ENCODE measurements at places on chromosomes 12 and 14.

GRCh38 chr14:95307402-95308041, 12.2 kb downstream of the CLMN start:
- DNase-seq, result no peak

DNA sequence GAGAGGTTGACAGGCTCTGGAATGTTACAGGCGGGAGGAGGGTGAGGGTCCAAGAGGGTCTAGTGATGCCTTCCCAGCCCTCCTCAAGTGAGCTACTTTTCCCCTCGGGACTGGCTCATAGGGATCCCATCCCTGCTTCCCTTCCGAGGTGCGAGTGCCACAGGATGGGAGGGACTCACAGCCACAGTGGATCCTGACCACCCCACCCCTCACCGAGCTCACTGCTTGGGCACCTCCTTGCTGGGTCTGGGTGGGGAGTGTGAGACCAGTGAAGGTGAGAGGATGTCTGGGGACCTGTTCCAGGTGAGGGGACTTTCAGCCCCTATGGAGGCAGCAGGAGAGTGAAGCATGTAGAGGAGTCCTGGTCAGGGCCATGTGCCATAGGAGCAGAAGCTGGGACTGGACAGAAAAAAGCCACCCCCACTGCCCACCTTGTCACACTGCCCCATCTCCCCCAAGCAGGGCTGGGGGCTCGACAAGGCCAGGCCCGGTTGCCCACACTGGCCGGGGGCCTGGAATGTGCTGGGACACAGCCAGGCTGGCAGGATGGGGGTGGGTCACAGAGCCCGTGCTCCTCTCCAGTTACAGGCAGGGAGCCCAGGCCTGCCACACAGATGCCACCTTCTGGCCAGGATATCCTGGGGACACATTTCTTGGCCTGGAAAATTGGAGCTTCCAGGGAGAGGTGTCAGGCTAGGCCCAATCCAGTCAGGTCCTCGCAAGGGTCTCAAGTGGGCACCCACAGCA, 1.7 kb upstream of the TNS2 start:
- no peak for DNase-seq

DNA sequence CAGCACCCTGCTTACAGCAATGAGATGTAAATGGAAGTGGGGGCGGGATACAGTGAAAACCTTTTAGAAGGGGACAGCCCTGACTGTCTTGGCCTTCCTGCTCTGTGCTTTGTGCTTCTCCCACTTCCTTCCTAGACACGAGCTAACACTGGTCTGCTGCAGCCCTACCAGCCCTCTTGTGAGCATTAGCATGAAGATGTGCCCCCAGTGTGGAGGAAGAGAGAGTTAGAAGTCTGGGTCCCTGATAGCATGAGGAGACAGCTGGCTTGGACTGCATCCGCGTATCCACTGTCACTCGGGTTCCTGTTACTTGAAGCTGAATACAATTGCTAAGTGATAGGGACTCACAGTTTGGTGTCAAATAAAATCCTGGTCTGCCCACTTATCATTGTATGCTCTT, 248.1 kb upstream of the SOX5 start:
- DNase-seq, result no peak

DNA sequence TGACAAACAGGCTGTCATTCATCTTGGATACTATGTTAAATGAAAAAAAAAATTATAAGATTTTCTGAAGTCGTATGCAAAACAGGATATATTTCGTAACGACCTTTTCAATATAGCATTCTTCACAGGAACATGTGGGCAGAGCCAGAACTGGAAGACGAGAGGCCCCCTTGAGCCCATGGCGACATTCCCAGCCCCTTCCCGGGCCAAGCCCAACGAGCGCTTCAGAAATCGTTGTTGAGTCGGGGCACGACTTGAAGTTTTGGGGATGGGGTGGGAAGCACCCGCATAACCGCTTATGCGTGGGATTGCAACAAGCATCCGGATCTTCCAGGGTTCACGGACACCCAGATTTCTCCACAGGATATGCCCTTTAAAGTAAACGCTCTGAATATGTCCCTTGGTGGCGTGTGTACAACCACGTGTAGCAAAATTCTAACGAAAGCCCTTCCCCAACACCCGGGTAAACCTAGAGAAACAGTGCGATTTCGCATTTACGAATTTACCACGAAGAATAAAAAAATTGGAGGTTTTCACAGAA, 736 bp downstream of the C14orf39 start:
- DNase-seq, result no peak

GRCh38 chr14:22668417-22668816, 24.3 kb upstream of the OR6J1 start:
- no peak for DNase-seq

- no peak for DNase-seq
These were observed 21.1 kb upstream of the PITPNM2 start for GRCh38 chr12:123171967-123172366.

- DNase-seq, result no peak
These were observed at the start of gene COL2A1 for GRCh38 chr12:48004053-48004941. Gene COL2A1 (minus strand): TSS chr12:48004476. CDS start chr12:48004321, 155 bp downstream.

DNA sequence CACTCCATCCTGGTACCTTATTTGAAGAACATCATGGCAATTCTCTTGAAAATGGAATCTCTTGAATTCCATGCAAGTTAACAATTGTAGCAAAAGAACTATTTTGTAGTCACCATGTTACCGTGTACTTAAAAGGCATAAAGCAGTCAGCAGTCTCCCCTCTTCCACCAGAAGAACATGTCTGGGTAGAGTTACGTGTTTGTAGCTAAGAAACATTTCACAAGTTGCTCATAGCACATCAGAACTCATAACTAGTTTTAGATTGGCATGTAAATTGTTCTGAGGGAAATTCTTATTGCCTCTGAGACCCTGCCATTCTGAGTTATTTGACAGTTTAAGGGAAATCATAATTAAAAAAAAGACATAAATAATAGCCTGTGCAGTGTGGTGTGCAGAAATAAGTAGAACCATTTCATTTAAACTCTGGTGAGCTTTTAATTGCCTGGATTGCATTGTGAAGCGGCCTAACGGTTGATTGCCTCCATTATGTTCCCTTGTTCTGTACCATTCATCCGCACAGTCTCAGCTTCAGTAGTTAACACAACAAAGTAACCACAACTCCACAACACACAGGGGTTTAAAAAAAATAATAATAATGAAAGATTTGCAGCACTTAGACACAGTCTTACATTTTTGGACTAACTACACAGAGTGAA, 2.6 kb downstream of the LMO3 start:
- no peak for DNase-seq

Measured in GM19239 (cell line).